ENCODE measurements at places on chromosomes 5 and 9.

DNA sequence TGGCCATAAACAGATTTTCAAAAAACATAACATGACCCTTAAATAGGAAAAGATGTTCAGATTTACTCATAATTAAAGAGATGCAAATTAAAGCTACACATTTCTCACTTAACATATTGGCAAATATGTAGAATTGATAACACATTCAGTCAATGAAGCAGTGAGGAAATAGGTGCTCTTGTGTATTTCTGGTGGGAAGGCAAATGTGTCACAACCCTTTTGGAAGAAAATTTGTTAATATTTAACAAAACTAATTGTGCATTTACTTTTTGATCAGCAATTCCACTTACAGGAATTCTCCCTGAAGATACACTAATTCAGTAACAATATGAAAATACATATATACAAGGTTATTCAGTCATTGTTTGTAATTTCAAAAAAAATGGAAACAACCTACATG lies 68.1 kb downstream of the FBXW11 start:
- no peak for DNase-seq

- DNase-seq, result no peak
Observed at GRCh38 chr5:125310749-125311148, 564.3 kb upstream of the ZNF608 start.

DNA sequence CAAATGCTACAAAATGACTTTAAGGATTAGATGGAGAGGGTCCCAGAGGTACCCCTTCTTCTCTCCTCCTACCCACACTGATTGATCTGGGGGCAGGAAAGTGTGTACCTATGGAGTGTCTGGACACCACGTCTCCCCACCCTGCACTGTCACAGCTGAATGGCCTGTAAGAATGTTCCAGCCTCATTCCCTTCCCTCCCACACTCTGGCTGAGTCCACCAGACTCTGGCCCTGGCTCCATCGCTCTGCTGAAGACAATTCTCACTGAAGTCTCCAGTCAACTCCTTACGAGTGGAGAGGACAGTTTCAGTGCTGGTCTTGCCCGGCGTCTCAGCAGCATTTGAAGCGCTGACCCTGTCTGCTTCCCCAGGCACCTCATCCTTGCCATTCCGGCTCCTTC lies 105.8 kb downstream of the TTLL11 start:
- DNase-seq, result no peak

GRCh38 chr5:97670447-97670846 lies 487.4 kb upstream of the RIOK2 start:
- DNase-seq, result no peak

GRCh38 chr9:131807144-131807983 lies 67.5 kb upstream of the RAPGEF1 start:
- DNase-seq, result no peak

DNA sequence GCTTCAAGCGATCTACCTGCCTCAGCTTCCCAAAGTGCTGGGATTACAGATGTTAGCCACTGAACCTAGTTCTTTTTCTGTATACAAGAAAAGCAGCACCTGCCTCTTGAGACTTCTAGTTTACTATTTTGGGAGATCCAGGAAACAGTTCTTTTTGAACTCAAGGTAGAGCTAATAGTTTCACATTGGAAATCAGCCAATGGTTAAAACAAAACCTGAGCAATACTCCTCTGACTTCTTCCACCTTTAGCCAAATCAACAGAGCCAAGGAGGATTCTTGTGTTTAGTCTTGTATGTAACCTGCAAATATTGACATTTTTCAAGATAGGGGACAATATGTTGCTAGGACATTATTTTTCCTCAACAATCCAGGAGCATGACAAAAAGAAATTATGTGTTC lies 349.4 kb downstream of the SH3GL2 start:
- no peak for DNase-seq

DNA sequence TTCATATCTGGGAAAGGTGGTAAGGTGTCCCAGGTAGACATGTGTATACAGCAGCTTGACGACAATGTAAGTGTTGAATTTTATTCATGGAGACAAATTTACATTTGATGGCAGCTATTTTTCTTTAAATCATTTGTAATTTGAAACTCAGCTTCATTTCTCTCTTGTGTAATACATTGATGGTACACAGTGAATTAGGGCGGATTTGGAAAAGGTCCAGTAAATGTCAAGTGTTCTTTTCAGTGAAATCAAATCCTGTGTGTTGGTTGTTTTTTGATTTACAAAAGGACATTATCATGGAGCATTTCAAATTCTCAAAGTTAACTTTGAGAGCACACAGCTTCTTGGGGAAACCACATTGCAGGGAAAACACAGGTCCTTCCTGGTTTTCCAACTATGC lies 30.0 kb upstream of the PCSK1 start:
- DNase-seq, result no peak

GRCh38 chr5:3694819-3695218 lies 99.2 kb downstream of the IRX1 start:
- DNase-seq, result no peak

- no peak for DNase-seq
Observed at GRCh38 chr9:121340676-121341392, 29.2 kb downstream of the STOM start.

- no peak for DNase-seq
Observed at GRCh38 chr5:141330299-141331080, at the start of gene PCDHGA1. Gene PCDHGA1 (plus strand): TSS chr5:141330514.

- DNase-seq, result no peak
Observed at GRCh38 chr5:160627921-160628618, 206.4 kb downstream of the PTTG1 start.

DNA sequence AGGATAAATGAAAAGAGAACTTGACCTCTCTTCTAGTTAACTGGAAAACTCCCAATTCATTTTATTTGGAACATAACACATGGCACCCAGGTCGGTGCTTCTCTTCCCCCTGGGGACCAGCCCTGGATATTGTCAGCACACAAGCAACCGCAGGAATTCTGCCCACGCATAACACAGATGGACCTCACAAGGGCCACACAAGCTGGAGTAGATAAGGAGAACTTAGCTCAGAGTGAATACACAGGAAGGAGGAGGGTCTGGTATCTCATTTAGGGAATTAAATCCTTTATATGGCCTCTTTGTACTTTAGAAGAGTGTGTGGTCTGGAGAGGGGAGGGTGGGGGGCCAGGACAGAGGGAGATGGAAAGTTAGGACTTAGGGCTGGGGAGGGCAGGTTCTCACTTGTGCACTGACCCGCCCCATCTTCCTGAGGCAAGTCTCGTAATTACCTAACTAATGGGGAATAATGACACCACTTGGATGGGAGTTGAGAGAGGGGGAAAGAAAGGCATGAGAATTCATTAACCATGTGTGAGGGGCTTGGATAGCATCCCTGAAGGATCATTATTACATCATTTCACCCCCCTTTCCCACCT lies 341.2 kb upstream of the WWC1 start:
- DNase-seq, result no peak

DNA sequence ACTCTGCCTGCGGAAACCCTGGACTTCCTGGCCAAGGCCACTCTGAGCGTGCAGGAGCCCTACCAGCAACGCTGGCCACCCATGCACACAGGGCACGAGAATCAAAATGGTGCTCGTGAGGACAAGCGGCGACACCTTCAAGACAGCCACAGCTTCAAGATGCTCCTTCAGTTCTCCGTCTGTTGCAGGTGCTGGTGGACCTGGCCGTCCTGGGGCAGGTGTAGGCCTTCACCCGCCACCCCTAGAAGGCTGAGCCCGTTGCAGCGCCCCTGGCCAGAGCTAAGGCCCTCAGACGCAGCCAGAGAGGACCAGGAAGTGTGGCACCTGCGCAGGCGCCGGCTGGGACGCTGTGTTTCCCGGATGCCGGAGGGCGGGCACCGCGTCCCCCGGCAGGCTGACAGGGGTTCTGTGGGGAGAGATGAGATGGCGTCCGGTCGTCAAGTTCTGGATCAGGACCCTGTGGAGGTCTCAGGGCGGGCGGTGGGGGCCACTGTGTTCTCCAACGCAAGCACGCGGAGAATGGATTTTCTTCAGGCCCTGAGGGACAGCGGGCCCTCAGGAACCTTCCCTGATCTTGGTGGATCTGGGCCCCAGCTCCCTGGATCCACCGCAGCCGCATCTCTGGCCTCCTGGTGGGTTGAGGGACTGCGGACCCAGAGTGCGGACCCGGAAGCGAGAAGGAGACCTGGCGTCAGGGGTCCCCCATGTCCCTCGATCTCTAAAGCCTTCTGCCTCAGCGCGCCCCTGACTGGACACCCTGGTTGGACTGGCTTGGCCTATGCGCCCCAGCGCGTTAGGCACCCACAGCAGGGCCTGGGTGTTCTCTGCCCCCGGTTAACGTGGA lies 1770.8 kb upstream of the CDH9 start:
- no peak for DNase-seq

- no peak for DNase-seq
Observed at GRCh38 chr5:172720655-172721054, 50.3 kb downstream of the DUSP1 start.

DNA sequence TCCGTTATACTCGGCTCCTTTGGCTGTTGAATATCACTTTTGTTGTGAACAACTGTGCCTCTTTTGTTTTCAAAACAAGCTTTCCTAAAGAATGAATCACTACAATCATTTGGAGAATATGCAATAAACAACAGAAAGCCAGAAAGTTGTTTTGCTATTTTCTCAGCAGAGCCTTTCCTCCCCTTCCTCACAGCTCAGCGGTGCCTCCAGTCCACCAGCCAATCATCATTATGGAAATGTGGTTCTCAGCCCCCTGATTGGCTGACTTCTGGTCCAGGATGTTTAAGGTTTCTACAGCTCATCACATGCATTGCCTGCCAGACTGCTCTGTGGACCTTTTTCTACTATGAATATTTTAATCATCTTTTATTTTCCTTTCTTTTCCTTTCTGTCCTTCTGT lies 9.1 kb upstream of the ZNF608 start:
- DNase-seq, result no peak

- DNase-seq, result no peak
Observed at GRCh38 chr9:16341177-16341576, 529.3 kb downstream of the BNC2 start.

GRCh38 chr5:177189965-177190364 lies 56.4 kb downstream of the NSD1 start:
- no peak for DNase-seq

DNA sequence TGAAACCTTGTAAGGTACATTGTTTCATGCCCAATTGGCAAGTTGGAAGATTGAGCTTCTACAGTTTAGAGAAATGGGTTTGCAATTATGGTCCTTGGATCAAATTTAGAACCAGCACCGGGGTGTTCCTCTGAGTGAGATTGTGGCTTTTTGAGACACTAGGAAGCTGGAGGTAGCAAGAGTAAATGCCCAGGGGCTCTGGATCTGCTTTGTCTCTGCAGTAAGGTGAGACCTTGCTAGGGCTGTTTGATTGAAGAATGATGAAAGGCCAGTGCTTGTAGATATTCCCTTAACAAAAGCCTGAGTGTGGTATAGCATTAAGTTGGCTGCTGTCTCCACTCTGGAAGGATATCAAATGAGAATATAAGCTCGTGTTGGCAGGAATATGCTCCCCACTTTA lies 36.0 kb downstream of the WWC1 start:
- no peak for DNase-seq

DNA sequence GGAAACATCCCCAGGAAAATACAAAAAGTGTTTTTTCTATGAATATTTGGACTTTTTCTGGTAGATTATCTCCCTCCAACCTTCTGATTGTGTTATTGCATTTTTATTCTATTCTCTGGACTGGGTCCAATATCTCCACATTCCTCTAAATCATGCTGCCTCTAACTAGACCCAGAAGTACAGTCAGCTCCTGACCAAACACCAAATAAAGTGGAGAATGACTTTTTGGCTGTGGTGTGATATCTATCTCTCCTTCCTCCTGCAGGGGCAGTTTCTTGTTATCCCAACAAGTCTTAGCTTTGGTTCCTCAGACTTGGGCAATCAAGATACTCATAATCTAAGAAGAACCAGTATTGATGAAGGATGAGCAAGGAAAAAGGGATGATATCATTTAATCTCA lies 3.2 kb upstream of the RAI14 start:
- no peak for DNase-seq

GRCh38 chr9:75869236-75869635 lies 21.2 kb upstream of the PCSK5 start:
- no peak for DNase-seq

GRCh38 chr5:173791878-173792277 lies 96.3 kb upstream of the CPEB4 start:
- no peak for DNase-seq

DNA sequence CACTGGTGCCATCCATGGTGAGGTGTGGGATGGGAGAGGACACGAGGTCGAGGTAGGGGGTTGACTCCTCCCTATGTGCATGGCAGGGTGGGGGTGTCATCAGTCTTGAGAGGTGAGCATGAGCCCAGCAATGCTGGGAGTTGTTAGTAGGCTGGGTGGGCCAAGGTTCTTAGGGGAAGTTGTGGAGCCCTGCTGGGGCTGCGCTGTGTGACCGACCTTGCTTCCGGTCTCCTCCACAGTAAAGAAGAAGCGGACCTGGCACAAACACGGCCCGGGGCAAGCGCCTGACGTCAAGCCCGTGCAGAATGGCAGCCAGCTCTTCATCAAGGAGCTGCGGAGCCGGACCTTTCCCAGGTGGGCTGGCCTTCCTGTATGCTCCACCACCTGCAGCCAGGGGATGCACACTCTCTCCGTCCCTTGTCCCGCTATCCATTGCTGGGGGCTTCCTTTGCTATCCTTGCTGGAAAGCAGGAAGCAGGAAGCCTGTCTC lies 59.8 kb downstream of the PHF2 start:
- no peak for DNase-seq
